ENCODE measurements at places on chromosomes 16 and 17.
A peak's percentile ranks its signal among the peaks of the same experiment; 100 is the strongest.

DNA sequence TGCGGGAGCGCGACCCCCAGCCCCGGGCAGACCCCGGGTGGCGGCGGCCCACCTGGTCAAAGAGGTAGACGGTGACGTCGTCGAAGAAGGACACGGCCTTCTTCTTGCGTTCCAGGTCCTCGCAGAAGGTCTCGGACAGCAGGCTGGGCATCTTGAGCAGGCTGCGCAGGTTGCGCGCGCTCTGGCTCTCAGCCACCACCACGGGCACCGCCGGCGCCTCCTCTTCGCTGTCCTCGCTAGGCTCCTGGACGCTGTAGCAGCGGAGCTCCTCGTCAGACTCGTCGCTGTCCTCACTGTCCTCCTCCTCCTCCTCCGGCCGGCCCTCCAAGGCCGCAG, 45.2 kb upstream of the PVALEF start:
- DNase-seq, result no peak

- DNase-seq, result no peak
Measured at GRCh38 chr17:74566132-74566753, 1.1 kb downstream of the CD300H start.

- no peak for DNase-seq
Measured at GRCh38 chr16:1651974-1652312, 26.1 kb upstream of the JPT2 start.

DNA sequence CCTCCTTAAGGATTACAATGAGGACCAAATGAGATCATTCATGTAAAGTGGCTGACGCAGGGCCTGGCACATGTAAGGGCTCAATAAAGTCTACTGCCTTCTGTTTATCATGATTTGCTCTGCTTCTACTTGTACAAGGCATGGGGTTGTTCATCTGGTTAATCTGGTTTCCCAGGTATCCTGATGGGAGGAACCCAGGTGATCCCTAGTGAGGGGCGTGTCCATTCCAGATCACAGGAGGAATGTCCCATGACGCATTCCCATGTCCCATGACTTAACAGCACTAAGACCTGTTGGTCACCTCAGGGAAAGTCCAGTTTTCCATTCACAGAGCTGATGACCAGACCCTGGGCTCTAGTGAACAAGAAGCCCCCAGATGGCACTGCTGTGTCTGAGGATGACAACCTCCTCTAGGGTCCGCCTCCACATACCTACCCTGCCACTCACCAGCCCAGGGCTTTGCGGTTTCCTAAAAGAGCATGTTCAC, 11.5 kb upstream of the TPPP3 start:
- DNase-seq, result no peak

DNA sequence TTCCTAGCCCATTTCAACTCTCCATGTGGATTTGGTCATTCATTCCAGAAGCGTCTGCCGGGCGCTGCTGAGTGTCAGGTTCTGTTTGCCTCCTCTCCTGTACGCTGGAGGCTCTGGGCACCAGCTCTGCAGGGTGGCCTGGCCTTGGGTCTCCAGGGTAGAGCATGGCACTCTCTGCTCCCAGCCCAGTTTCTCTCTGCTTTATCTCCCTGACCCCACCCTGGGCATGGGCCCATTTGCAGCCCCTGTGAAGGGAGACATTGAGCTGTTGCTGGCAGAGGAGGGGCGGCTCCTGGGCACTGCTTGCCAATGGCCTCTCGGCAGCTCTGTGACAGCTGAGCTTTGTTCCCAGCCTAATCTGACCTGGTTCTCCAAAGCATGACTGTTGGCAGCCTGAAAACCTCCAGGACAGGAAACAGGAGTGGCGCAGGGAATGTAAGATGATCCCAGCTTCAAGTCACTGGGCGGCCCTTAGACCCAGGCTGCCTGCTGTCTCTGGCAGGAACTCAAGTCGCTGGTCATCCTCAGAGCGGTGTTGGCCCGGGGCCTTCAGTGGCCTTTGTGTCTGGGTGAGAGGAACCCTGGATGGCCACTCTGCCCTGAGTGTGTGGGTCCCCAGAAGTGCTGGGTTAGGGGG, 146.8 kb downstream of the SEC14L1 start:
- peak; percentile 57 for DNase-seq

DNA sequence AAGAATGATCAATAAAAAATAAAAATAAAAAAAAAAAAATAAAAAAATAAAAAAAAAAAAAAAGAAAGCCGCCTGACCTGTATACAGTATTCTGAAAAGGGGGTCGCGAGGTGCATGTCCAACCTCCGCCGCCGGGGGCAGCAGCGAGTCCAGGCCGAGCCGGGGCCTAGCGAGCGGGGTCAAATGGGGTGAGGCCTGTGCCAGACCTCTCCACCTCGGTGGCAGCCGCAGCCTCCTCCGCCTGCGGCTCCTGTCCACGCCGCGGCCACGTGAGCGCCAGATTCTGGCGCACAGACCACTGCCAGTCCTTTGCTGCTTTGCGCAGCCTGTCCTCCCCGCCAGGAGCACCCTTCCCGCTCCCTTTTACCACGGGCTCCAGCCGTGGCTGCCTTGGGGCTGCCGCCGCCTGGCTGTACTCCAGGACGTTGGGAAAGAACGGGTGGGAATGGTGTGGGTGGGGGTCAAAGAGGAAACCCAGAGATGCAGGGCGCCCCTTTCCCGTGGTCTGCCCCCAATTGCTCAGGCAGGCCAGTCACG, 2.4 kb upstream of the BCKDK start:
- peak; percentile 4 for DNase-seq

DNA sequence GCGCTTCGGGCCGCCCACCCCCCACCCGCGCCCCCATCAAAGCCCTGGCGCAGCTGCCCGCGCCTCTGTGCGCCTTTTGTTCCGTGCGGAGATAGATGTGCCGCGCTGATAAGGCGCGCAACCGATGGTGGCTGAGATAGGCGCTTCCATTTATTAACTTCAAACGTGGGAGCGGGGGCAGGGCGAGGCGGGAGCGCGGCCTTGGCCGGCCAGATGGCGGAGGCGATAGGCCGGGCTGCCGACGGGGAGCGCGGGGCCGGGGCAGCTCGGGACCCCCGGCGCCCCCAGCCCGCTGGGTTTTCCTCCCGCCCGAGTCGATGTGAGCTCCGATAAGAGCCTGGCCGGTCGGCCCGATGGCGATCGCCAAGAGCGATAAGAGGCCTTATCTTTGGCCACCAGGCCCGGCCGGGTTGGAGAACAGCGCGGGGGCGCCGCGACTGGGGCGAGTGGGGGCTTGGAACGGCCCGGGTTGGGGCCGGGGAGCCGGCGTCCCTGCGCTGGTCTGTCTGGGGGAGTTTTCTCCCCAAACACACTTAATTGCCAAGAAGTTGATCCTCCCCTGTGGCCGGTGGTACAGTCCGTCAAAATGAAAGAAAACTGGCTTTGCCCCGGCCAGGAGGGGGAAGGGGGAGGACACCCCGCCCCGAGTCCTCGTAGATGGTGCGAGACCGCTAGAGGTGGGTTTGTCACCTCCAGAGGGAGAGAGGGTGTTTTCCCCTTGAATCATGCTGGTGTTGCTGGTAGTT, 2.7 kb downstream of the ZFPM1 start:
- DNase-seq, result no peak

DNA sequence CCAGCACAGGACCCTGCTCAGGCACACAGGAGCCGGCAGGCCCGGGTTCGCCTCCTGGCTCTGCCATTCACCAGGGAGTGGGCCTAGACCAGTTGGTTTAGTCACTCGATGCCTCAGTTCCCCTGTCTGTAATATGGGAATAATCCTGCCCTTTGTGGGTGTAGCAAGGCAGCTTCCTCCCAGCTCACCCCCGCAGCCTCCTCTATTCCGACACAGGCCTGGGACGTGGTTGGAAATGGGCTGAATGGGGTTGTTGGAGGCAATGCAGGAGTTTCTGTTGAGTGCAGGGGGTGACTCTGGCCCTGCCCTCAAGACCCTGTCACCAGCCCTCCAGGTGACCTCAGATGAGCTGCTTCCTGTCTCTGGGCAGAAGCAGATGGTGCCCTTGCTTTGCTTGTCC, 19.8 kb downstream of the SLC5A10 start:
- no peak for DNase-seq

DNA sequence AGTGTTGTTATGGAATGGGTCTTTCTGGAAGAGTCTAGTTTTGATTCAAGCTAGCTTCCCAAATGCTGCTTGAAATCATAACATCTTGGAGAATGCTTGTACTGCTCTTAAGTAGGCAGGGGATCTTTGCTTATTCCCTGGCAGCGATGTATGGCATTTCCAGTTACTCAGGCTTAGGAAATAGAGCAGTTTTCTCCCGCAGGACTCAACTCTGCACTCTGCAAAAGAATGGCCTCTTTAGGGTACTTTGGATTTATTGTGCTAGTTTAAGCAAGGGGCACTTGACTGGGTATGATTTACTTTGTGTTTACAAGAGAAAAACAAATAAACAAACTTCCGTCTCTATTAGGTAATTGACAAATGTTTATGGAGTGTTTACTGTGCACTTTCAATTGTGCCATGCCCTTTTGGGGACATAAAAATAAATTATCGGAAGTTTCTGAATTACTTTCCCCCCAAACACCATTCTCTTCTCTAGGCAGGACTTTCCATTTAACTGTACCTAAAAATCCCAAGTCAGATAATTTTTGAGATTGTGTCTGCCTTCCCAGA, 164.0 kb downstream of the MAP2K6 start:
- no peak for DNase-seq

DNA sequence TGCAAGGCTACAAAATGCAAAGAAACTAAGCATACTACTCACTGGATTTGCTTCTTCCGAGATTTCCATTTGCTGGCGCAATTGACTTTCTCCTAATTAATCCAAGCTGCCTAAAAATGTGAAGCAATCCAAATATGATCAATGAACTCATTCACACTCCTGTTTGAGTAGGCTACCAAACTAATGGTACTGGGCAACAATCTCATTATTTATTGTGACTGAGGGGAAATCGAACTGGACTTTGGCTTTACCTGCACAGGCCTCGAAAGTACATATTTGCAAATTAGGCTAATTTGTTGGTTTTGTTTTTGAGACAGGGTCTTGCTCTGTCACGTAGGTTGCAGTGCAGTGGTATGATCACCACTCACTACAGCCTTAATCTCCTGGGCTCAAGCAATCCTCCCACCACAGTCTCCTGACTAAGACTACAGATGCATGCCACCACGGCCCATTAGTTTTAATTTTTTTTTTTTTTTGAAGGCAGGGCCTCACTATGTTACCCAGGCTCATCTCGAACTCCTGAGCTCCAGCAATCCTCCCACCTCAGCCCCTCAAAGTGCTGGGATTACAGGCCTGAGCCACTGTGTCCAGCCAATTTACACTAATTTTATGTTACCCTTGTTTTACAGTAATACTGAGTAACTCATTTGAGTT, 2.6 kb downstream of the ERI2 start:
- DNase-seq, result no peak

DNA sequence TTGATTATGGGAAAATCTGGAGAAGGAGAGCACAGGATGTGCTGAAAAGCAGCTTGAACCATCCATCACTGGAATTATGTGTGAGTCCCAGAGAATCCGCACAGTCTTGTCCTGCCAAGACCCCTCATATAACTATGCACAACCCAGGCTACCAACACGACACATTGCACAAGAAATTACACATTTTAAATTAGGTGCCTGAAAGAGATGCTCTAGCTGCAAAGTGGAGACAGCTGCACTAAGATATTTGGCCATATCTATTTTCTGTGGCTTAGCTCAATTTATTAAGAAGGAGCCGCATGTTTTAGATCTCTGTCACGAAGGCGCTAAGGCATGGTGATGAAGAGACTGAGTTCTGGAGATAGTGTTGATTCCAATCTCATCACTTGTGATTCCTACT, 1308.4 kb downstream of the CDH8 start:
- no peak for DNase-seq

- DNase-seq, result no peak
Measured at GRCh38 chr16:68367891-68368290, 57.1 kb downstream of the PRMT7 start.

GRCh38 chr17:72937707-72938106, 154.8 kb downstream of the SLC39A11 start:
- no peak for DNase-seq

- no peak for DNase-seq
Measured at GRCh38 chr16:66902648-66903543, 15.8 kb downstream of the CDH16 start.

GRCh38 chr16:4976611-4977145, 18.5 kb downstream of the SEC14L5 start:
- DNase-seq, result no peak

- DNase-seq, result no peak
Measured at GRCh38 chr17:81057079-81057730, 22.3 kb downstream of the BAIAP2 start.

GRCh38 chr17:67659028-67659427, 58.7 kb upstream of the NOL11 start:
- no peak for DNase-seq

GRCh38 chr16:86353948-86354347, 156.4 kb upstream of the FOXF1 start:
- no peak for DNase-seq

DNA sequence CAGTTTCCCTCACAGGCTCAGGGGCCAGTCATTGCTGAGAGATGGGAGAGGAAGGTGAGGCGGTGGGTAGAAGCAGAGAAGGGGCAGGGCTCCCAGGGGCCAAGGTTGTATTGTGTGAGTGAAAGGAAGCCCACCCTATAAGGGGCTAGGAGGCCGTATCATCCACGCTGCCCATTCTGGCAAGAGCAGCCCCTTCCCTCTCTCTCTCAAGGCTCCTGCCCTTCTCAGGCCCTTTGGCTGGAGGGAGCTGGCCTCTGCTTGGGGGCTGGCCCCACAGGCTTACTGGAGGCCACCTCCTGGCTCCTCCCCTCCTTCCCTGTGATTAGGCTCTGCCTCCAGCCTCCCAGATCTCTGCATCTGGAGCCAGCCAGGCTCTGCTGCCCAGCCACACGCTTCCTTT, 7.6 kb downstream of the TBKBP1 start:
- no peak for DNase-seq

GRCh38 chr16:86089991-86090390, 191.0 kb downstream of the IRF8 start:
- DNase-seq, result no peak

DNA sequence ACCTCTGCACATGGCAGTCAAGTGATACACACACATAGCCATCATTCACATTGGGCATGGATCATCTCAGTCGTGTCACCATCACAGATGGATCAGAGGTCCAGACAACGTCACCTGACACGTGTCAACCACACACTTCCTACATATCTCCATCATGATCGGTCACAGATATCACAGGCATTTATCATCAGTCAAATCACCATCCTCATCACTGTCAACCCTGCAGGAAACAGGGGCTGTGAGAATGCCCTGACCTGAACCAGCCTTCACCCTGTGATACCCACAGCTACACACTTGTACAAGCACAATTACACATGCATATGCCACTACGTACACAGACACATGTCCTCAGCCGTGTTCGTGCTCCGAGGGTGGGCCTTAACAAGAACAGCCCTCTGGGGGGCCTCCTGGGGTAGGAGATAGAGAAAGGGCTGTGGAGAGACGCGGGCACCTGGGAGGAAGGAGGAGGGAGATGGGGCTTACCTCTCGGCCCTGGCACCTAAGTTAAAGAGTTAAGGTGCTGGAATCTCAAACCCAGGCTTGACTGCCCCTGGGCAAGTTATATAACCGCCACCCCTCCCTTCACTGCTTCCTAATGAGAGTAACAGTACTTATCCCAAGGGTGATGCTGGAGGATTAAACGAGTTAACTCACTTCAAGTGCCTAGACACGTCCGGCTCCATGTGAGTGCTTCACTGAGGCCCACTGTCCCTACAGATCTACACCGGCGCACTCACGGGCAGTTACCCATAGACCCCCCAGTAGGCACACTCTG, 1.1 kb downstream of the SLC12A4 start:
- DNase-seq, result no peak

- DNase-seq, result no peak
Measured at GRCh38 chr17:38590988-38591758, 14.6 kb downstream of the SRCIN1 start.

- DNase-seq, result no peak
Measured at GRCh38 chr16:11662582-11662981, 5.7 kb upstream of the SNN start.

Data from NCI-H526 treated with DMSO at 0.1 percent for 48 hours (cell line).